MM.1S (cell line): ENCODE measurements at places on chromosomes 4 and X.

GRCh38 chr4:153227469-153228075 is 23.3 kb downstream of the TRIM2 start:
- no peak for DNase-seq

- DNase-seq, result no peak
Observed at GRCh38 chr4:141132709-141133145, 542 bp downstream of the RNF150 start.

- DNase-seq, result peak; percentile 45
Observed at GRCh38 chrX:40468033-40468846, 112.5 kb upstream of the ATP6AP2 start.

DNA sequence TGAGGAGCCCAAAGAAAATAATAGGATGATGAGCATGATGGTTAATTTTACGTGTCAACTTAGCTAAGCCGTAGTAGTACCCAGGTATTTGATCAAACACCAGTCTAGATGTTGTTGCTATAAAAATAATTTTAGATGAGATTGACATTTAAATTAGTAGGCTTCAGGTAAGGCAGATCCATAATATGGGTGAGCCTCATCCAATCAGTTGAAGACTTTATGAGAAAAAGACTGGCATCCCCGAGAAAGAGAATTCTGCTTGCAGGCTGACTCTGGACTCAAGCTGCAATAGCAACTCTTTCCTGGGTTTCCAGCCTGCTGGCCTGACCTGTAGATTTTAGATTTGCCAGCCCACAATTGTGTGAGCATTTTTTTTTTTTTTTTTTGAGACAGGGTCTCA is 192.8 kb upstream of the LNX1 start:
- no peak for DNase-seq

DNA sequence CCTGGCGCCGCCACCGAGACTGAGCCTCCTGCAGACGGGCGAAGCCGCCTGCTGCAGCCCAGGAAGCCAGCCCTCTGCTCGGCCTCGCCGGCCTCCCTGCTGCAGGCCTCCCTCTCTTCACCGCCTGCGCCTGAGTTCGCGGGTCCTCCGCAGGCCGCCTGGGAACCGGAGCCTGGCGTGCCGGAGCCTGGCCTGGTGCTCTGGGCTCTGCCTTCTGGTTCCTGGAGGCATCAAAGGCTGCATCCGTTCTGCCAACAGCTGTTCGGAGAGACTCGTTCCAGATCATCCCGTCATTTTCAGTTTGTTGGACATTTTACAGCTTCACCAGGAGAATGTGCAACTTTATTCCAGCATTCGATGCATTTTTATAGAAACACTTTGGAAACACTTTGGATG is 178.0 kb downstream of the DCLK2 start:
- DNase-seq, result no peak
